AG09309 (cell line): ENCODE measurements at places on chromosomes 6 and 20.

- DNase-seq, result no peak
Observed at GRCh38 chr6:16840725-16841124, 79.5 kb upstream of the ATXN1 start.

DNA sequence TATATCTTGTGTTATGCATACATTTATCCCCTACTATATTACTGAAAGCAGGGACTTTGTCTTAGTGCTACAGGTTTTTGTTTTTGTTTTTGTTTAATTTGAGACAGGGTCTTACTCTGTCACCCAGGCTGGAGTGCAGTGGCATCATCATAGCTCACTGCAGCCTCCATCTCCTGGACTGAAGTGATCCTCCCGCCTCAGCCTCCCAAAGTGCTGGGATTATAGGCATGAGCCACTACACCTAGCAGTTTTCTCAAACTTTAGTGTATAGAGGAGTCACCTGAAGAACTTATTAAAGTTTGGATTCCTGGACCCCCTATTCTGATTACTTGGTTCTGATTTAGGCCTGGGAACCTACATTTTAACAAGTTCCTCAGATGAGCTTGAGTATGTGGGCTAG is 51.9 kb downstream of the CBFA2T2 start:
- DNase-seq, result no peak

- DNase-seq, result no peak
Observed at GRCh38 chr6:166418691-166419143, 36.0 kb upstream of the MPC1 start.

DNA sequence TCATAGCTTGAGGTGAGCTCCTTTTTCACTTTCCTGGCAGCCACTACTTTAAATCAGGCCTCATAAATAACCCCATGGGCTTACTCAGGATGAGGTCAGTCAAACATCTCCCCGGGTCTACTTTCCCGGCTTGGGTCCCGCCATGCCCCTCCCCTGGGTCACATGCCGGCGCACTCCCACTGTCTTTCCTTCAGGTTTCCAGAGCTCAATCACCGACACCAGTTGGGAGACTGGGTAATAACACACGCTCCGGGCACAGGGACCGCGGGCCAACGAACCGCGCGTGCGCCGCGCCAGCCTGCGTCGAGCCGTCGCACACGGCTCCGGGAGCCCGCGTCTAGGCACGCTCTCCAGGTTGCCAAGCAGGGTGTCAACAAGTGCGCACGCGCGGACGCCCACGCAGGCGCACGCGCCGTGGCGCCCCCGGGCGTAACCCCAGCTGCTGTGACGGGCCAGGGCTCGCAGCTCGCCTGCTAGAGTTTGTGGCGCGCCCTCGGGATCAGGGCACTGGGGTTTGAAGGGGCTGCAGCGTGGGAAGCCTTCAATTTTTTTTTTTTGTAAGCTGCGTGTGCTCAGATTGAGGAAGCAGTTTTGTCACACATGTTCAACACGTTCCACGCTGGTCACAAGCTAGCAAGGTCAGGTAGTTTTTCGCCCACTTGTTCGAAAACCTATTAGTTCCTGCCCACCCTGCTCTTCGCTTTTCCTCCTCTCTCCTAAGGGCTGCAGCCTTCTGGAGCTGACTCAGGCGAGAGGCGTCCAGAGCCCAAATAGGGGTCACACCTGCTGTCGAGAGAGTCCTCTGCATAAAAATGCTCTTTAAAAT is 31.8 kb downstream of the TFAP2B start:
- no peak for DNase-seq

- DNase-seq, result no peak
Observed at GRCh38 chr20:54717983-54718382, 242.6 kb downstream of the DOK5 start.

DNA sequence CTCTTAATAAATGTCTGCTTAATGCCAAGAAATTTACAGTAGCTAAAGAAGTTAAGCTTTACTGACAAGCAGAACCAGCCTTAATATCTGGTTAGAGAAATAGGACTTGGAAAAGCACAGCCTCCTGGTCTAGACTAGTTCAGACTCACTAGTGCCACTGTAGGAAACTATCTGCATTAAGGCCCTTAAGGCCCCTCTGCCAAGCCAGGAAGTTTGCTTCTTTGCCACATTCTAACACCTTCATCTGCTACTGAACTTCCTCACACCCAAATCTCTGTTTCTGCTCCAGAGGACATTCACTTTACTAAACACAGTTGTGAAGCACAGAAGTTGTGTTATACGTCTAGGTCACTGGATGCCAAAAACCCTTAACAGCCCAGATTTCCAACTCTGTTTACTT is 302.8 kb downstream of the BTBD9 start:
- no peak for DNase-seq

- no peak for DNase-seq
Observed at GRCh38 chr20:63212792-63213191, 3.1 kb downstream of the YTHDF1 start.

DNA sequence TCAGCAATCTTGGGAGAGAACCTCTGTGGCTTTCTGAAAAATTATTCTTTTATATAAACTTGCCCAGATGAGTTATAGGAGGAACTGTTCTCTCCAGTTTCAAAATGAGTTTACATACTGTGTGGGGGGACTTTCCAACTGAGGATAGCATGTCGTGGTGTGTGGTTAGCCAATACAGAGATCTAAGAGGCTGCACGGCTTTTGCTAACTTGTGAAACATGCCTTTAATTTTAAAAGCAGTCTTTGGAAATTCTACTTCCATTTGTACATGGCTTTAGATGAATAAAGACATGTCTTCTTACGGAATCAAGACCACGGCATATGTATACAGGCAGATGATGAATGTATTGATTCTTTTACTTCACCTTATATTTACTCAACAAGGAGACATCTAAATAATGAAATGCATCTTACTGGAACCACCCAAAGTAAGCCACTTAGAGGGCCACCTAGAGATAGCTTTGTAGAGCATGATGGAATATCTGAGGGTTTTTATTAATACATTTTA is 39.8 kb downstream of the HIVEP1 start:
- DNase-seq, result peak; percentile 34

- no peak for DNase-seq
Observed at GRCh38 chr6:166952567-166953486, 3.5 kb downstream of the RNASET2 start.

- no peak for DNase-seq
Observed at GRCh38 chr6:166025149-166025898, 142.3 kb downstream of the TBXT start.
